Hematopoietic multipotent progenitor cell treated with erythropoietin and hydrocortisone succinate and interleukin-3 and kit ligand, for 15 days (in vitro differentiated cells): ENCODE measurements at places on chromosomes 7 and 10.

- no peak for DNase-seq
Observed at GRCh38 chr10:60914690-60915141, 29.3 kb downstream of the RHOBTB1 start.

DNA sequence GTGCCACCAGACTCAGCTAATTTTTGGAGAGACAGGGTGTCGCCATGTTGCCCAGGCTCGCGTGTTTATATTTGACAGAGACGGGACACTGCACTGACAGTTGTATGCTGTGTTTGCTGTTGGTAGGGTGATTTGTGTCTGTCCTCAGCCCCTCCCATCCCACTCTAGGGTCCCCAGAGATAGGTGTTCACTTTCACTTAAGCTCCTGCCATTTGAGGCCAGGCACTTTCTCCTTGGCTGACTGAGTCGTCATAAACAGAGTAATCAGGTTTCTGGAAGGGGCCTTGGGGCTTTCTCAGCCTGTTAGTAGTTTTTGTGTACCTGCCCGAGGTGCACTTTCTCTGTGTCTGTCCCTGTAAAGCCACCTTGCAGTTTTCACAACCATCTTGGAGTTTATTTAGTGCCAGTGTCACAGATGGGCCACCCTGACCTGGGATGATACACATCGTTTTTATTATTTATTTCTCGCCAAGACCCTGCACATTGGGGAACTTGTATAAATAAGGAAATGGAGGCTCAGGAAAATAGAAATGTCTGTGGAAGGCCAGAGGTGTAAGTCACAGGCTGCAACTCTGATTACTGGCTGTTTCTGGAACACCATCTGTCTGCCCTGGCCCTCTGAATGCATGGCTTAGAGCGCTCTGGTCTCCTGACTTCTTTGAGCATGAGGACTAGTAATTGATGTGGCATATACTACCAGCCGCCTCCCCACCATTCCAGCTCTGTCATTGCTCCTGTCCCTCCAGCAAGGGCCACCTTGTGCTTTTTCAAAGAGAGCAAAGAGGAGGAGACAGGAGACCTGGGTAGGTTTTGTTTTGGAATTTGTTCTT is 81.9 kb upstream of the PDCD4 start:
- no peak for DNase-seq

DNA sequence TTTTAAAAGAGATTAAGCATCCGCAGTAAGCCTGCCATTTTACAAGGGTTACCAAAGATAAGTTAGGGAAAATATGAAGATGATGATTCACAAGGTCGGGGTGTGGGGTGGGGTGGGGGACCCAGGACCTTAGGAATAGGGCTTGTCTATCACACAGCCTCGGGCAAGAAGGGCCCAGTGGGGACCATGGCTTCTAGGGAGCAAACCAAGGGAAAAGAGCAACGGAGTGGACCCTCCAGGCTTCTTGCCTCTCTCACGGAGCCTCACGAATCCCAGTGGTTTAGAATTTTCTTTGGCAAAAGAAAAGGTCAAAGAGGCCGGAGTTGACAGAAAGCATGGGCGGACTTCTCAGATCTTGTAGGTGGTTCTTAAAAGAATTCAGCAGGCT is 1.3 kb downstream of the PRKCQ start:
- DNase-seq = peak; percentile 16

GRCh38 chr7:29343399-29343798 is 148.8 kb downstream of the CHN2 start:
- no peak for DNase-seq

GRCh38 chr7:353746-354325 is 63.9 kb downstream of the FOXL3 start:
- no peak for DNase-seq

DNA sequence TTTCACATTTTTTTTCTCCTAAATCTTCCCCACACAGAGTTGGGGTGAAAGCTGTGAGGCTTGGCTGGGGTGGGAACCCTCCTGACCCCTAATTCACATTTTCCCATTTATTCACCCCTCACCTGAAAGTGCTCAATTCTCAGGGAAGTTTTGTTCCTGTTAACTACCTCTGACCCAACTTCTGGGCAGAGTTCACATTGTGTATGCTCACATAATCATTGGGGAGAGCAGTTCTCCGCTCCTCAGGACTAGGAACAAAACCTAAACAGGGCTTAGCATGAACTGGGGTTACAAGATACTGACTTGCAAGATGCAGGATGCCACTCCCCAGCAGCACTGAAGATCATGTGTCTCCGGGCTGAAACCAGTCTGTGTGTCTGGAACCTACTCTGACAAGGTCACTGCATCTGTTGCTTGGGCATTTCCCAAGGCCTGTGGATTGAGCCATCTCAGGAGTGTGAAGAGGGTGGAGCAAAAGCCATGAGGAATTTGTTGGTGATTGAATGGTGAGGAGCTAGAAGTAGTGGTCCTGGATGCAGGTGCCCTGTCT is 258.1 kb upstream of the IGFBP3 start:
- no peak for DNase-seq

- no peak for DNase-seq
Observed at GRCh38 chr7:158847451-158847866, 8.9 kb upstream of the DYNC2I1 start.

- DNase-seq = no peak
Observed at GRCh38 chr7:44322631-44323363, 2.6 kb downstream of the CAMK2B start.

GRCh38 chr7:110764852-110765251 is 326.1 kb upstream of the LRRN3 start:
- DNase-seq = no peak

DNA sequence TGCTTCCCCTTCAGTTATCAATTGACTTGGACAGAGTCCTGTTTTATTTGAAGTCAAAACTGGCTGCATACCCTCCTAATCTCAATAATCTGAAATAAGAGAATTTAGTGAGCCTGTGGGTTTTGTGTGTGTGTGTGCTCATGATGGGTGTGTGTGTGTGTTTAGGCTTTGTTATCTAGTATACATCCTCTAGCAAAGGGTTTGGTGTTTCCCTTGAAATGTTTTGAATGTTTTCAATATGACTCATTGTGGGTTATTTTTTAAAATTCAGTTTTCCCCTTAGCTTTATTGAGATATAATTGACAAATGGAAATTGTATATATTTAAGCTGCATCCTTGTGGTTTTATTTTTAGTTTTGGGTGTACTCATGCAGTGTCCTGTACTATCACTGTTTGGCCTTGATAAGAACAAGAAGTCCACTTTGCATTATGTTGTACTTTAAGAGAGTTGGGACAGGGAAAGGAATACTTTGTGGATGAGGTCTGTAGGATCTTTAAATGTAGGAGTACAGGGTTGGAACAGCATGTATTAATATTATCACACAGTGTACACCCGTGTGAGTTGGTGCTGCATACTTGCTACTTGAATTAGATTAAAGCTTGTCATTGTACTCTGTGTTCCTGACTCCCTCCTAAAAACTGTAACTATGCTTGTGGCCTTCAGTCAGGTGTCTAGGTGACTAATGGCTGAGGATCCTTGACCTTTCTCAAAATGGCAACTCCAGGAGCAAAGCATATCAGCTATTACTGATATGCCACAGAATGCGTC is 58.3 kb downstream of the VCL start:
- no peak for DNase-seq

GRCh38 chr7:133382775-133383559 is 130.1 kb downstream of the EXOC4 start:
- DNase-seq = no peak

- DNase-seq = no peak
Observed at GRCh38 chr7:27168265-27168947, 3.1 kb upstream of the HOXA9 start.

- DNase-seq = no peak
Observed at GRCh38 chr7:44256459-44256858, 55.7 kb downstream of the YKT6 start.

GRCh38 chr10:20993830-20994527 is 96.9 kb upstream of the NEBL start:
- no peak for DNase-seq

DNA sequence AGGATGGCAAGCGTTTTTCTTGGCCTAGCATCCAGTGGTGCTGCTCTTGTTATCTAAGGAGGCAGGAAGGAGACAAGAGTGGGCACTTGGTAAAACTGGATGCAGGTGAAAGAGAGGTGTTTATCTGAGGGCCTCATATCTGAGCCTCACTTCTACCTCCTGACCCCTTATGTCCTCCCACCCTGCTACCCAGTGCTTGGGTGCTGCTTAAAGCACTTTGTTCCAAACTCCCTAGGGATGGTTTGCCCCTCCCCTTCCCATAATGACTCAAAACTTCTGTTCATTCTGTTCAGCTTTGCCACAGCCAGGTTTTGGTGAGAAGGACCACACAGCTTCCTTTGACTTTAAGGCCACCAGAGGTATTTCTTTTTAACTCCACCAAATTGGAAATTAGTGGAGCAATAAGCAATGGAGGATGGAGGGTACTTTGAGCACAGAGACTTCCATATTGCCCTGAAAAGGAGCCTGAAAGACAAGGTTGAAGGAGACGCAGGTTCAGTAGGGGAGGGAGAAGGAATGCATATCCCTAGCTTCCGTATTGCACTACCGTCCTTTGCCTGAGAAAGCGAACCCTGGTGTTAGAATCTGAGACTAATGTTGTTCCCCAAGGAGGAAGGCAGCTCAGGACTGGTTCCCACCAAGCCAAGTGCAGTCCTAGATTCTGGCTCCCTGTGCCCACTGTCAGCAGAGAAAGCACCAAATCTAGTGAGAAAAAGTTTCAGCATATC is 30.1 kb downstream of the ENTPD1 start:
- DNase-seq = no peak

DNA sequence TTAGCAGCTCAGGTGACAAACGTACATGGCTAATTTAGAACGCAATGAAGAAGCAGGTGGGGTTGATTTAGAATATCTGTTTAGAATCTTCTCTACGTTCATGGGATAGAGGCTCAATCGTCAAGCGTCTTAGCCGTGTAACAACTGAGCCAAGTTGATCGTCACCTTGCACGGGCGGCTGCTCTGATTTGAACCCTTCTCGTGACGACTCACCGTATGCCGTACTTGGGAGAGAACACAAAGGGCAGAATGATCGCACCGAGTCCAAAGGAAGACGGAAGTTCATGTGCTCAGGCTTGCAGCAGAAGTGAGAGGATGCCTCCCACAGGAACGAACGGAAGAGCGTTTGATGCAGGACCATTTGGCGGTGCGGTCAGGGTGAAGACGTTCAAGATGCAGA is 108.3 kb upstream of the TCERG1L start:
- no peak for DNase-seq

DNA sequence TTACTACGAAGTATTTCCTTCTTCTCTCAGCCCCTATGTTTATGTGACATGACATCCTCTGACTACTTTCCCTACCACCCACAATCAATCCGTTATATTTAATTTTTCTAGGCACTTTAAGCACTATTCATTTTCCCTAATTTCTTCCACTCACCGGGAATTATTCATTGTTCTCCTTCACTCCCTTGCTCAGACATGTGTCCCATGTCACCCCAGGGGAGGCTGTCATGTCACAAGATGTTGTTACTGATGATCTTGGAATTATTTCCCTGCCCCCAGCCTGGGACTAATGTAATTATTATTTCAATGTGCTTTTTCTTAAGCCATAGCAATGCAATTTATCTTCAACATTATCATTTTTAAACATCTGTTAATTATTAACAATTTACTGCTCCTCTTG is 317.2 kb downstream of the PHF14 start:
- DNase-seq = no peak
